ENCODE measurements at places on chromosomes 11 and 22. TPM values are rescaled to one million over a fixed set of nuclear protein-coding genes. Genes with fewer than 3 reads are reported as not detected.

- peaks cover 27% of the 10 kb centered on the region for H3K4me1 ChIP-seq
- no peak overlapping the region for H3K4me3 ChIP-seq
- no peaks in the 10 kb centered on the region for H3K36me3 ChIP-seq
- H3K27me3 ChIP-seq = peaks cover 11% of the 10 kb centered on the region
- H3K27ac ChIP-seq = no peak overlapping the region
Measured at GRCh38 chr11:2386591-2386990, 9.5 kb downstream of the CD81 start.

DNA sequence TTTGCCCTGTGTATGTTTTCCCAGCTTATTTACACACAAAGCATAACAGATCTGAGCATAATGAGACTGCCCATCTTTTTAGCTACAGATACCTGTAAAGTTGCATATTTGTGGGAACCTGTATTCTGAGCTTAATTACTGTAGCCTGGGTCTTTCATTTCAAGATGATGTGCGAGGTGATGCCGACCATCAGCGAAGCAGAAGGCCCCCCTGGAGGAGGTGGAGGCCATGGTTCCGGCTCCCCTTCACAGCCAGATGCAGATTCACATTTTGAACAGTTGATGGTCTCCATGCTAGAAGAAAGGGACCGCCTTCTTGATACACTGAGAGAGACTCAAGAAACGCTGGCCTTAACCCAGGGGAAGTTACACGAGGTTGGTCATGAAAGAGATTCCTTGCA is 1.5 kb downstream of the PPFIA1 start:
- H3K27ac ChIP-seq = peak overlapping the region; percentile 2
- peaks cover 10% of the 10 kb centered on the region for H3K27me3 ChIP-seq
- peaks cover 6% of the 10 kb centered on the region for H3K4me1 ChIP-seq
- no peaks in the 10 kb centered on the region for H3K36me3 ChIP-seq
- DNase-seq = no peak
- H3K4me3 ChIP-seq = peak overlapping the region; percentile 84

- no peak overlapping the region for H3K4me3 ChIP-seq
- peaks cover 6% of the 10 kb centered on the region for H3K36me3 ChIP-seq
- no peak overlapping the region for H3K27ac ChIP-seq
- H3K4me1 ChIP-seq = peaks cover 7% of the 10 kb centered on the region
Measured at GRCh38 chr22:19764299-19764593, 3.7 kb downstream of the TBX1 start.

GRCh38 chr11:126080161-126080941 is 17.7 kb upstream of the CDON start:
- peaks cover 2% of the 10 kb centered on the region for H3K4me1 ChIP-seq
- H3K36me3 ChIP-seq = no peaks in the 10 kb centered on the region
- H3K27ac ChIP-seq = no peak overlapping the region
- H3K27me3 ChIP-seq = peaks cover 1% of the 10 kb centered on the region

The SNX32 gene
- total RNA-seq = 14.7 TPM

The OR5A1 gene
- not detected for total RNA-seq

- H3K36me3 ChIP-seq = no peaks in the 10 kb centered on the region
- H3K4me1 ChIP-seq = peaks cover 42% of the 10 kb centered on the region
- H3K27ac ChIP-seq = peak overlapping the region; percentile 41
- DNase-seq = no peak
- H3K4me3 ChIP-seq = no peak overlapping the region
Measured at GRCh38 chr11:20035375-20035700, 124.9 kb downstream of the DBX1 start.

- H3K27me3 ChIP-seq = peaks cover 3% of the 10 kb centered on the region
- H3K4me3 ChIP-seq = no peak overlapping the region
- DNase-seq = no peak
- no peak overlapping the region for H3K27ac ChIP-seq
- H3K36me3 ChIP-seq = no peaks in the 10 kb centered on the region
Measured at GRCh38 chr11:94751218-94751609, 16.9 kb upstream of the AMOTL1 start.

GRCh38 chr11:111795334-111795985 is 29.3 kb upstream of the PPP2R1B start:
- H3K36me3 ChIP-seq = no peaks in the 10 kb centered on the region
- no peak overlapping the region for H3K27ac ChIP-seq
- H3K4me1 ChIP-seq = peaks cover 6% of the 10 kb centered on the region
- DNase-seq = no peak

DNA sequence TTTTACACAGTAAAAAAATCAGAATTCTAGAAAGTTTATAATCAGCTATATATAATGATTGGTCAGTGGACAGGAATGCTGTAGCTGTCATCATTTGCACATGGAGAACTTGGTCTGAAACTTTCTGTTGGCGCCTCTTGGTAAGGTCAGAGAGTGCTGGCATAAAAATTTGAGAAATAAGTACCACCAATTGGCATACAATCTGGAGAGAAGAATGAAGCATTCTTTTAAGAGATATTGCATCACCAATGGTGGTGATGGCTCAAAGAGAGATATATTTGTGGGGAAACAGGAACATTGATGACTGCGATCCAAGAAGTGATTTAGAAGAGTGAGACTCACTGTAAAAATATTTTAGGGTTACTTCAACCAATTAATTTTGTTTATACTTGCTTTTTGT is 19.8 kb upstream of the OOSP1 start:
- H3K4me1 ChIP-seq = no peaks in the 10 kb centered on the region
- no peak overlapping the region for H3K4me3 ChIP-seq
- H3K27ac ChIP-seq = no peak overlapping the region
- no peak for DNase-seq

DNA sequence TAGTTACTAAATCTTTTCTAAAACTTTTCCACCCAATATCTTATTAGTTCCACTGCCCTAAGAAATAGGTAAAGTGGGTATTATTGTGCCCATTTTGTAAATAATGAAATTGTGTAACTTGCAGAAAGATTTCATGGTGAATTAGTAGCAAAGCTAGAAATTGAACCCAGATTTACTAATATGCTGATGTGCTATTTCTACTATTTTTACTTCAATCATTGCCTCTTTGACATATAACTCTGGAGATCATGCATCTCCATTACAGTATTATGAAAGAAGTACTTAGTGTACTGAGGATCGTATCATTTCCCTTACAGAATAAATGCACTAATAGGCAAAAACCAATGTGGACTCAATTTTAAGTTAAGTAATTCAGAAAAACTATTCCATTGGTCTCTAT is 119.0 kb downstream of the CSTPP1 start:
- no peak overlapping the region for H3K4me3 ChIP-seq
- H3K27ac ChIP-seq = no peak overlapping the region
- no peak for DNase-seq
- peaks cover 3% of the 10 kb centered on the region for H3K27me3 ChIP-seq
- H3K36me3 ChIP-seq = peaks cover 5% of the 10 kb centered on the region

DNA sequence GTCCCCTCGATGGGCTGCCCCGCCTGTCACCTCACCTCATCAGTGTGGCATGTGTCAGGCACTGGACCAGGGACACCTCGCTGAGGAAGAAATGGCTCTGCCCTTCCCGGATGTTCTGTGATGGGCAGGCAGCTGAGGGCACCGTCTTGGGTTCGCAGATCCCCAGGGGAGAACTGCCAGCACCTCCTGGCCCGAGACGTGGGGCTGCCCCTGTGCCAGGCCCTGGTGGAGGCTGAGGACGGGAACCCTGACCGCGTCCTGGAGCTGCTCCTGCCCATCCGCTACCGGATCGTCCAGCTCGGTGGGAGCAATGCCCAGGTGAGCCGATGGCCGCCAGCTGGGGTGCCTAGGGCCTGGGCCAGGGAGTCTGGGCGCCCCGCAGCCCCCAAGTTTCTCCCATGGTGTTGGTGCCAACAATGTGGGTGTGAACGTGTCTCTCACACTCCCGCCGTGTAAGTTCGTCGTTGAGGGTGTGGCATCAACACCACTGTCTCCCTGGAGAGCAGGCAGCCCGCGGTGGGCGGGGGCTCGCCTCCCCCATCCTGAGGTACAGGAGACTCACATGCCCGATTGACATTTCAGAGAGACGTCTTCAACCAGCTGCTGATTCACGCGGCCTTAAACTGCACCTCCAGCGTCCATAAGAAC is 7.3 kb upstream of the GTSE1 start:
- H3K27ac ChIP-seq = no peak overlapping the region
- no peak for DNase-seq
- H3K36me3 ChIP-seq = peaks cover under 1% of the 10 kb centered on the region
- no peak overlapping the region for H3K4me3 ChIP-seq
- no peaks in the 10 kb centered on the region for H3K27me3 ChIP-seq
- peaks cover 10% of the 10 kb centered on the region for H3K4me1 ChIP-seq

- H3K4me1 ChIP-seq = peaks cover 13% of the 10 kb centered on the region
- DNase-seq = no peak
- H3K27ac ChIP-seq = no peak overlapping the region
- H3K4me3 ChIP-seq = no peak overlapping the region
Measured at GRCh38 chr22:40252146-40252545, 74.4 kb downstream of the TNRC6B start.

The UPB1 gene
- total RNA-seq = 0.37 TPM

DNA sequence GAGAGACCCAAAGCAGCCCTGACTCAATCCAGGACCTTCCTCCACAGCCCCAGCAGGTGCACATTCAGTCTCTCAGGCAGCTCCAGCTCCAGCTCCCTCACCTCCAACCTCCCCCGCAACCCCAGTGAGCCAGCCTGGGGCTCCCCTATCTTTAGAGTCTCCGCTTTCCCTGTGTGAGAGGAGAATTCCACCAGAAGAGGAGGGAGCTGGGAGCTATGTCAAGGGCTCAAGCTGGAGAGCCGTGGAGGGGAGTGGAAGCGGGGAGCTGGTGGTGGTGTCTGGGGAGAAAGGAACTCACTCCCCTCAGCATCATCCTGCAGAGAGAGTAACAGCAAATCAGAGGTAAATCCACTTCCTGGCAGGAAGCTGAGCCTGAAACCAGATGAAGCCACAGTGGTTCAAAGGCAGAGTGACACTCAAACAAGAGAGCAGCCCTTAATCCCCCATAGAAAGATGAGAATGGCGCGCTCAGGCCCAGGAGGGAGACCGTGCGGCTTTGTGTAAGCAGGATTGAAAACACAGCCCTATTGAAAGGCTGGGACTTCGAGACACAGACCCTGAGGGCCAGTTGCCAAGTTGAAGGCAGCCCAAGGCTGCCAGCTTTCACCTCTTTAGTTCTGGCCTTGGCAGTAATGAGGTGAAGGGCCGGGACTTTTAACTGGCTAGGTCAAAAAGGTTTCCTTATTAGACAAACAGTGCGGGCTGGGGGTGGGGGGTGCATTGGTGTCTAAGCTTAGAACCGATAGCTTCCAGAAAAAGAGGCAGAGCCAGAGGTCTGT is 21.4 kb upstream of the CDON start:
- no peaks in the 10 kb centered on the region for H3K27me3 ChIP-seq
- H3K4me3 ChIP-seq = no peak overlapping the region
- peaks cover 2% of the 10 kb centered on the region for H3K4me1 ChIP-seq
- DNase-seq = no peak
- H3K27ac ChIP-seq = no peak overlapping the region
- H3K36me3 ChIP-seq = no peaks in the 10 kb centered on the region

DNA sequence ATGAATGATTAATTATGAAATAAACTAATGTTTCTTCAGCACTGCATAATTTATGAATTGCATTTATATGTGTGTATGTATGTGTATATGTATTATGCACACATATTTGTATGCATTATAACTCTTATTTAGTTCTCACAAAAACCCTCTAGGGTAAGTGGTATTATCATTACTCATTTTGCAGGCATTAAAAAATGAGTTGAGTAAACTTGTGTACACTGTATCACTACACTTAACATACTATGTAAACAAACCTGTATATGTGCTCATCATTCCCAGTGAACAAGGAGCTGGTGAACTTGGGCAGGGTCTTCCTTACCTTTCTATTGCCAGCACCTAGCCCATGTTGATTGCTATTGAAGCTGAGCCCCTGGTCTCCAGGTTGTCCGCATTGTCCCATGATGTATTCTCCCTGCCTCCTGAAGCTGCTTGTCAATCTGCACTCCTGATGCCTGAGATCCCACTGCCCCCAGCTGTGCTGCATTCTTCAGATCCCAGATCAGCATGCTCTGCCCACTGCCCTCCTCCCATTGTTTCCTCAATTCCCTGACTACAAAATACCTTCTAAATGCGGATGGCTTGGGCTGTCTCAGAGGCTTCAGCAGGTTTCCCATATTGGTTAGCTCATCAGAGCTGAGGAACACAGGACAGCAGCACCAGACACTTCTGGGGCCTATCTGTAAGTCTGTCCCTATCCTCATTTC is 267.9 kb upstream of the SESN3 start:
- no peak for DNase-seq
- peaks cover 5% of the 10 kb centered on the region for H3K27me3 ChIP-seq
- no peak overlapping the region for H3K4me3 ChIP-seq
- no peak overlapping the region for H3K27ac ChIP-seq

All from glutamatergic neuron (in vitro differentiated cells).